ENCODE measurements at places on chromosomes 12 and 14.

DNA sequence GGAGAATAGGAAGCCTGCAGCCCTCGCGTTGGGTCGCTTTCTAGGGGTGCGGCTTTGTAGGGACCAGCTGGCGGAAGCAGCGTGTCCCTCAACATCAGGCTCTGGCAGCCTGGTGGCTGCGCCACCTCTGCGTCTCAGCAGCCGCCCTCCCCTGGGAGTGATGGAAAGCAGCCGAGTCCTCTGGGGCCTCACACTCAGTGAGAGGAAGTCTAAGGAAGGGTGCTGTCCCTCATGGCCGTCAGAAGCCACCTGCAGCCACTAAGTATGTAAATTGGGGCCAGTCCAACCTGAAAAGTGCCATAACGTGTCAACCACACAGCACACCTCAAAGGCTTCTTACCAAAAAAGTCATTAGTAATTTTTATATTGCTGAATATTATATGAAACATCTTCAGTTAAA lies 80.3 kb downstream of the WDR20 start:
- DNase-seq, result no peak

- no peak for DNase-seq
These were observed 182.5 kb upstream of the DIO2 start for GRCh38 chr14:80393766-80394165.

DNA sequence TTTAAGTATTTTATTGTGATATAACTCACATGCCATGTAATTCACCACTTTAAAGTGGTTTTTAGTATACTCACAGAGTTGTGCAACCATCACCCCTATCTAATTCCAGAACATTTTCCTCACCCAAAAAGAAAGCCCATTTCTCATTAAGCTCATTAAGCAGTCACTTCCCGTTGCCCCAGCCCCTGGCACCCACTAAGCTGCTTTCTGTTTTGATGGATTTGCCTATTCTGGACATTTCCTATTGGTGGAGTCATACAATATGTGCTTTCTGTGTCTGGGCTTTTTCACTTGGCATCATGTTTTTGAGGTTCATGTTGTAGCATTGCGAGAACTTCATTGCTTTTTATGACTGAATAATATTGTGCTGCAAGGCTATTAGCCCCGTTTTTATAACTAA lies 66.0 kb downstream of the ARL6IP4 start:
- no peak for DNase-seq

DNA sequence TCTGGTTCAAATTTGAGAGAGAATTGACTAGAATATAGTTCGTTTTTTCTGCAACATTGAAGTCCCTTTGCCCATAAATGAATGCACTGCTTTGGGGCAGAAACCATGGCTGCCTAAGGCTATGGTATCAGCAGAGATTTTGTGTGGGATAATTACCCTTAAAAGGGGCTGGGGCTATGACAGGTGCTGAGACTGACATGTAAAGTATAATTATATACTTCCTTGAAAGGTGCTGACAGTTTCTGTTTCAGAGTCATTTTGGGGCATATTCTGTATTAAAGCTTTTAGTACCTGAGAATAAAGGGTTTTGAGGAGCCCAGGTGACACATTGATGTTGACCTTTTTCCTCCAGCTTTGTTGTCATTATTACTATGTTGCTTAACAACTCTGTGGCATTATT lies 150.3 kb upstream of the PTPRQ start:
- no peak for DNase-seq

DNA sequence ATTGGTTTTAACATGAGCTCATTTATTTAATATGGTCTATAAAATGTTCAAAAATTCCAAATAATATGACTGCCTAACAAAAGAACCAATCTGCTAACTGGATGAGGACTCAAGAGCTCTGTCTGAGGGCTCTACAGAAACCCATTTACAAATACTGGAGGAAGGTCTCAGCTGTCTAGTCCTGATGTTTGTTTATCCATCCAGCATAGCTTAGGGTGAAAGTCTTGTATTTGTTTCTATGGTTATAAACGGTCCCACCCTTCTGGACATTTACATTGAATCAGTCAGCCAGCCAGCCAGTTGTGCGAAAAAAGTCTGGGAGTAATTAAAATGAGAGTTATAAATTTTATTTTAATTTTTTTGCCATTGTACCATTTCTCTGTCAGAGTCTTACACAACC lies 220.7 kb downstream of the BMP4 start:
- DNase-seq, result no peak

GRCh38 chr12:122067966-122068365 lies 10.6 kb upstream of the MLXIP start:
- DNase-seq, result no peak

GRCh38 chr12:2057795-2058408 lies 5.1 kb downstream of the CACNA1C start:
- no peak for DNase-seq

DNA sequence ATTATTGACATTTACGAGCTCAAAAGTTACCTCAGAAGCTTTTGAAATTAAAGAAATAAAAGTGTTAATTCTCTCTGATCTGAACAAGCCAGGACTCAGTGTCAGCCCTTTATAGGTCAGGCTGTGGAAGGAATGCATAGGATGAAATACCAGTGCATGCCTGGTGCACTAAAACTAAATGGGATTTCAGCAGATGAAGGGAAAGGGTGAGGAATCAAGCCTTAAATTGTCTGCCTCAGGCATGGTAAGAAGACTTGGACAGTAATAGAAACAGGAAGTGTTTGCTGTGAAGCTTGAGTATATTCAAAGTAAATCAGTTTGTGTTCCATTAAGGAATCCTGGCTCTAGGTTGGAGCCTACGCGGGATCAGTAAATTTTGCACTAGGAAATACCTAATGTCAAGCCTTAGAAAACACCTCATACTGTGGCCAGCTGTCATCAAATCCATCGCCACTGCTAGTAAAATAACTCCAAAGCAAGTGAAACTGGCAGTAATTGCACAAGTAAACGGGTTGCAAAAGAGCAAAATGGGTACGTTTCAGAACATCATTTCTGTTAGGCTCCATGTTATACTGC lies 76.3 kb downstream of the PDE3A start:
- DNase-seq, result no peak

- DNase-seq, result no peak
These were observed 63.7 kb downstream of the RFX4 start for GRCh38 chr12:106646472-106646871.

- DNase-seq, result no peak
These were observed 3.0 kb downstream of the NUAK1 start for GRCh38 chr12:106135781-106136180.

GRCh38 chr12:95390932-95391331 lies 83.0 kb upstream of the METAP2 start:
- no peak for DNase-seq

DNA sequence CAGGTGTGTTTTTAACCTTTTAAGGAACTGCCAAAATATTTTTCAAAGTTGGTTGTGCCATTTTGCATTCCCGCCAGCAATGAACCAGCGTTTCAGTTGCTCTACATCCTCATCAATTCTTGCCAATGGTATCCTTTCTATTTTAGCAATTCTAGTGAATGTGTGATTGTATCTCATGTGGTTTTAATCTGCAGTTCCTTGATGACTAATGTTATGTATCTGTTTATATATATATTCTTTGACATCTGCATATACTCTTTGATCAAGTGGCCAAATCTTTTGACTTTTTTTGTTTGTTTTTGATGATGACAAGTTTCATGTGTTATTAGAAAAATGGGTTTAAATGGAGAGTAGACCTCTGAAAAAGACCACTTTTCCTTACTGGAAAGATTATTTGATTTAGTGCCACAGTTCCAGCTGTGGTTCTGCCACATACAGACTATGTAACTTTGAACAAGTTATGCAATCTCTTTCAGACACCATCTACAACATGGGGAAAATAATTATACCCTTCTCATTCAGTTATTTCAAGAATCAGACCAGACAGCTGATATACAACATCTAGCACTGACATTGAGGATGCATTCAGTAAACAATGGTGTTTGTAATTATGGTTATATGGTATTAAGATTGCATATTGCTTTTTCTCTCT lies 146.3 kb upstream of the CNOT2 start:
- no peak for DNase-seq

DNA sequence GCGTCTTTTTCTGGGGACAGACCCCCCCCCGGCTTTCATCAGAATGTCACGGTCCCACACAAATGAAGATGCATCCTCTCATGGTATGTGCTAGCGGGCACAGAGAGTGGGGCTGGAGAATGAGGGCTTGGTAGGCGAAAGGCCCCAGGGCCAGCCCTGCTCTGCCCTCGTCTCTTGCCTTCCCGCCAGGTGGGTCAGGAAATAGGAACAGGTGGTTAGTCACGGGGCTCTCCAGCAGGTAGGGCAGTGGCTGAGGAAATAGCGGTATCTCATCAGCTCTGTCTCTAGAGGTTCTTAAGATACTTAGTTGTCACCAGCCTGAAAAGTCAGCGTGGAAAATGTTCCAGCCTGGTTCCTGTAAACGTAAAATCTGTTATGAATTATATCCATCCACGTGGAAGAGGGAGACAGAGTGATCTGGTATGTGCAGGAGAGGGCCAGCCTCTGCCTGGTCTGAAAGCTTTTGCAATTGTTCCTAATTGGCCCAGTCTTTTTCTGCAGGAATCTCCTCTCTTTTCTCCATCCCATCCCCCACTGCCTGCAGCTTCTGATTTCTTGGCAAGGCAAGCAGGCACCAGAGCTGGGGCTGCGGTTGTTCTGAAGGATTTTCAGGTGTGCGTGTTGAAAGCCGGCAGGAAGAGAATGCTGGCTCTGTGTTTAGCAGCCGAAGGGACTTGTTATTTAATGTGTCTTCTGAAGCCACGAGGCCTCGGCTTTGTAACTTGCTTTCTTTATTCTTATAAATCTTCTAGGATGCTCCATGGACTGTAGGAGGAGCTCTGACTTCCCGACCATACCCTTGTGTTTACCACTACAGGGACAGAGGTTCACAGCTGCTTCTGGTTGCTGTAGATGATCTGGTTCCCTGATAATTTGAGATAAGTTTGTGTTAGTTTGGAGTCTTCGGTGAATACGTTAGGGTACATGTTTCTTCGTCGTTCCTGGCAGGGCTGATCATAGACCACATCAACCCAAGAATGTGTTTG lies 131.1 kb downstream of the CACNA1C start:
- DNase-seq, result peak; percentile 8

DNA sequence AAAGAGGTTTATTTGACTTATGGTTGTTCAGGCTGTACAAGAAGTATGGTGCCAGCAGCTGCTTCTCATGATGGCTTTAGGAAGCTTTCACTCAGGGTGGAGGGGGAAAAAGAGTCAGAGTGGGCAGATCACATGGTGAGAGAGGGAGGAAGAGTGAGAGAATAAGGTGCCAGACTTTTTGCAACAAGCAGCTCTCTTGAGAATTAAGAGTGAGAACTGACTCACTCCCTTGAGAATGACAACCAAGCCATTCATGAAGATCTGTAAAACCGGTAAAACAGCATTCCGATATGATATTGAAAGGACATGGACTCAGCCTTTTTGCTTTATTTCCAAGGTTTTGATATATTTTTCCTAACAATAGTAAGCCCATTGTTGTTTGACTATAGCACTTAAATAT lies 501.2 kb downstream of the GALC start:
- no peak for DNase-seq

DNA sequence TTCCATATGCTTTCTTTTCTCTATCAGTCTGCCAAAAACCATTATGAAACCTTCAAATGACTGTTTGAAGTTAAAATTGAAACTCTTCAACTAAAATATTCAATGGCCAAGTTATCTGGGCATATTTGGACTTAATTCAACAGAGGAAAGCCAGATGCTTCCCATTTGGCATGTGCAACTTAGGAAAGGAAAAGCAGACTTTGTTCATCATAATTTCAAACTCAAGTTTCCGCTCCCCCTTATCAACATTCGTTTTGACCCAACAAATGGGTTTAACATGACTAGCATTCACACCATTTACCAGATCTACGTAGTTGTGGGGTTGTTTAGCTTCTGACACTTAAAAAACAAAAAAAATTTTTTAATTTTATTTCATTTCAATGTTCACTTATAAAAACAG lies 75.7 kb downstream of the PLEKHG7 start:
- no peak for DNase-seq

GRCh38 chr12:67804168-67804567 lies 155.6 kb downstream of the DYRK2 start:
- DNase-seq, result no peak

Measured in pons (tissue), 1 donor.